ENCODE measurements at places on chromosomes 4 and X. TPM values are rescaled to one million over a fixed set of nuclear protein-coding genes. Genes with fewer than 3 reads are reported as not detected.

SOD3 gene
- total RNA-seq, result not detected

QRFPR gene
- total RNA-seq, result not detected

OSTC gene
- total RNA-seq, result 91.2 TPM

ATP2B3 gene
- not detected for total RNA-seq

ARHGAP6 gene
- not detected for total RNA-seq

GRCh38 chrX:30270639-30271038 lies 23.7 kb downstream of the MAGEB1 start:
- DNase-seq, result no peak

DNA sequence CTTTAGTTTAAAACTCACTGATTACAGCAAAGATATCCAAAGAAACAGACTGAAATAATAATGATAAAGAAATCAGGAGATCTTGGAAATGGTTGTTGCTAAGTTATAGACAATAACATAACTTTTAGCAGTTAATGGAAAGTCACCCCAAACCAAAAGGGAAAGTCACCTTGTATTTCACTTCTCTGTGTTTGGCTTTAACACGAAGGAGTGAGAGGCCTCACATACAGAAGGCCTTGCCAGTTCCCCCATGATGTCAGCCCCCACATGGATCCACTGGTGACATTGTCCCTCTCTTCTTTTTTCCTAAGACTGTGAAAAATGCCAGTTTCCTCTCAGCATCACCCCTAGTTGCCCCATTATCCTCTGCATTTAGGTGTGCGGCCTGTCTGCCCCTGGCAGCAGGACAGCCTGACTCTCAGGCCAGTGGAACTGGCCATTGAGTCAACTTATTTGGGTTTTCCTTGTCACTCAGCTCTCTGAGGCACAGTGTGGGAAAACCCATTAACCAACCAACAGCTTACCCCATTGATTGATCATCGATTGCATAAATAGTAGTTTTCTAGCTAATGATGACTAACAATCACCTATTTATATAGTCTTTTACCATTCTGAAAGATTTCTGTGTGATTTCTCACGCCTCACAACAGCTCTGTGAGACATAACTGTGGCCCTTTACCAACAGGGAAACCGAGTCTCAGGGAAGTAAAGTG lies 308.1 kb downstream of the PTTG2 start:
- peak; percentile 42 for DNase-seq

DNA sequence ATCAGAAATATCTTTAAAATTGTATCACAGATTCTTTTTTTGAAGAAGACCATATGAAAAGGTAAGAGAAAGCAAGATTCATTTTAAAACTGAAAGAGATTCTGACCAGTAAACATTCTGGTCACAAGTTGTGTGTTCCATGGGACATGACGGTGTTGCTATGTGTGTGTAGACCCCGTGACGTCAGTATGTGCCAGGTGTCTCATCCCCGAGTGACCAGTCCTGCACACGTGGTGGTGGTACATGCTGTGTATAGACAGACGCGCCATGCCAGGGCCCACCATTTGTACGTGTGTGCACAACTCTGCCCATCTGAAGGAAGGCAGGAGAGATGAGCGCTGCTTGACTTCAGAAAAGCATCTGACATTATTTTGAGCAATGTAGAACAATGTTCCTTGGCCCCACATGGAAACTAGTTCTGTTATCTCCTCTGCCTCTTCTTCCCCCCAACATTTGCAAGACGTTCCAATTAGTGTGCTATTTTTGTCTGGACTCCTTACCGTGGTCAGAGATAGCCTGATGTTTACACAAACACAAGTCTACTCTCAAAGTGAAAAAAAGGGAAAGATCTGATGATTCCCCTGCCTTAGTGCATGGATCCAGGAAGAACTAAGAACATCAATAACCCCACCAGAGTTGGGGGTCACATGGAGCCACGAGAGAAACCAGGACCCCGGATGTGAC lies 51.2 kb downstream of the IRF2 start:
- DNase-seq, result no peak

- DNase-seq, result no peak
Observed at GRCh38 chr4:170270628-170271027, 180.9 kb upstream of the AADAT start.

DNA sequence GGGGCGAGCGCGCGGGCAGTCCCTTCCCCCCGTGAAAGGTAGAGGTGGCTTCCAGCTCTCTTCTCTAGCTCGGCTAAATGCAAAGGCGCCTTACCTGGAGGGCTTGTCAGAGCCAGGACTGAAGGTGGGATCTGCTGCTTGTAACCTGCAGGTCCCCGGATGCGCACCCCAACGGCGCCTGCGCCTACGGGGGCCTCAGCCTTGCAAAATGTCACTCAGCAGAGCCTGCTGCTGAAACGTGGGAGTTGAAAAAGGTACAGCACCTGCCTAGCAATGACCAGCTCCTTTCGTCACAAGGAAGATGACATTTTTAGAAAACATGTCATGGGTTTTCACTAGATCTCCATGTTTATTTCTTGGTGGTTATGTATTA lies 583 bp downstream of the ABHD18 start:
- DNase-seq, result peak; percentile 91

GRCh38 chrX:41661366-41662095 lies 27.2 kb upstream of the GPR34 start:
- no peak for DNase-seq

DNA sequence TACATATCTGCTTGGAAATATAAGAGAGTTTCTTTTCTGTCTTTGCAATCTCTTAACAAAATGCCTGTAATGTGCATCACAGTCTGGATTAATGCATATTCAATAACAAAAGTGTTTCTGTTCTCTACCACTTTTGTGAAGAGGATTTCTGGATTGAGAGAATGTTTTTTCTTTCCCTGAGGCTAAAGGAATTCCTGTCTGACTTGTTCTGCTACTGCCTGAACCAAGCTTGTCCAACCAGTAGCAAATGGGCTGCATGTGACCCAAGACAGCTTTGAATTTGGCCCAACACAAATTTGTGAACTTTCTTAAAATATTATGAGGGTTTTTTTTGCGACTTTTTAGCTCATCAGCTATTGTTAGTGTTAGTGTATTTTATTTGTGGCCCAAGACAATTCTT lies 1133.9 kb downstream of the SH3BGRL start:
- no peak for DNase-seq

DNA sequence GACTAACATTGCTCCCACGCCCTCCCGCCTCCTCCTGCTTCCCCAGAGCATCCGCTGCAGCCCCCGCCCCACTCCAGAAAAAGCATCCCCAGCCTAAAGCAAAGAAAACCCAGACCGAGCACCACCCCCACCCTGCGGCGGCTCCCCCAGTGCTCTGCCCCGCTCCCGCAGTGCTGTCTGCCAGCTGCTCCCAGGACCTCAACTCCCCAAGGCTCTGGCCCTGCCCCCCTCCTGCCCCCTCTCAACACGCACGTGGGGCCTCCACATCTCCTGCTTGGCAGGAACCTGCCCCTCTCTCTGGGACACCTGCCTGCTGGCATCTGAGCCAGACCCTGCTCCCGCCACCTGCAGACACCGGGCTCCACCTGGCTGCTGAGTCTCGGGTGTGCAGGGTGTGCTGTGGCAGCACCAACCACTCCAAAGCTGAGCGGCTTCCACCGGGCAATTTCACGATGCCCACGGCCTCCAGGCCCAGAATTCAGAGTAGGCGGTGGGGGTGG lies 79.4 kb downstream of the FAM53A start:
- DNase-seq, result no peak

DNA sequence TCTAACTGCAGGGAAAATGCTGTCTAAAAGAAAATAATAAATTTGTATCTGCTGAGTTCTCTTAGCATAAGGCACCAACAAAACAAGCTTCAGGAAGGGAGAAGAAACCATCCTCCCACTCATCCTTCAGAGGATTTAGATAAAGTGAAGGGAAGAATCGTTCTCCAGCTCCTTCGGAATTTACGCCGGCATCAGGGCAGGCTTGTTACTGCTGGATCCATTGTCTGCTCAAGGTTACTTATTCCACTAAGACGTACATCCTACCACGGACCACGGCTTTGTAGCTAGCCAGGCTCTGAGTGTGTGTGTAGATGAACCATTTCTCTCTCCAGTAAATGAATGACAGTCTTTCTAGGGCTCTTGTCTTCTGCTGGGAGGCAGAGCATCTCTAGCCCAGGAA lies 60.4 kb downstream of the HAND2 start:
- peak; percentile 22 for DNase-seq

DNA sequence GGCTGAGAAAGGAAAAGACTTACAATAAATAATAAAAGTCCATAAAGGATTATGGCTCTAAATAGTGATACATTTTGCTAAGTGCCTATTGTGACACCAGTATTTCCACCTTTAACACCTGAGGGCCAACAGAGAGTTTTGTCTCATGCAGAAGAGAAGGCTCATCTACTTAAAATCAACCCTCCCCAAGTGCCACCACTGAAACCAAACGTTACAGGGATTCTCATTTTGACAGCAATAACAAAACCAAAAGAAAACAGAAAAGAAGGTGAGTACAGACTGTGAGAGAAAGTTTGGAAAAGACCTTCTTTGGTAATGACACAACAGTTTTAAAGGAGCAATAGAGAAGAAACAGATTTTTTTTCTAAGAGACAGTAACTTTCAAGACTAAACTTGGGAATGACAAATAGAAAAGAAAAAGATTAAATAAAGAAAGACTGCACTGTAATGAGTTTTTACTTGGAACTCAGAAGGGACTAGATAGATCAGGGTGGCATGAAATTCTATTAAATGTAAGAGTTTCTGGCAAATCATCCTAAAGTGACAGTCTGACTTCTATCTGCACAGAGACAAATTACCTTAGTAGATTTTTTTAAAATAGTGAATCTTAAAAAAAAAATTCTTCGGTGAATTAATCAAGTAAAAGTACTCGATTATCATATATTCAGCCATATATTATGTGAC lies 109.7 kb downstream of the ZNF827 start:
- peak; percentile 78 for DNase-seq

GRCh38 chrX:45344594-45344993 lies 143.9 kb upstream of the DIPK2B start:
- DNase-seq, result no peak

GRCh38 chr4:151850791-151851213 lies 90.0 kb upstream of the GATB start:
- no peak for DNase-seq

DNA sequence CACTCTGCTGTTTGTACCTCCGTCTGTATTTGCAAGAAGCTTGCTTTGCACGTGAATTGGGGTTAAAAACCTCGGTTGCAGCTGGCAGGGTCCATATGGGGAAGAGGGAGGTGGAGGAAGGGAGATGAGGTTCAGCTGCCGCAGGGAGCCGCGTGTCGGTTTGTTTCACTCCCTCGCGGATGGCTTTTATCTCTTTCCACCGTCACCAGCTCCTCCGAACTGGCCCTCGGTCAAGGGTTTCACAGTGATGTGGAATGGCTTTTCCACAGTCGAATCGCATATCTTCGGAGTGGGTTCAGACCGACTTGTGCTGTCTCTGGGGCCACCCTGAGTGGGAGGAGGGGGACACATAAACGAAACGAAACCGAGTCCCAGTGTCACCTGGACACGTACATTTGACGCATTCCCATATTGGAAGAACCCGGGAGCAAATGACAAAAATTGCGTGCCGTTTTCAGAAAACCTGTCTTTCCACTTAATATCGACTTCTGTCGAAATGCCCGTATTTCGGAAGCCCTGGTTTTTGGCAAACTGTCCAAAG lies 929 bp downstream of the ZBTB33 start:
- DNase-seq, result peak; percentile 74

- DNase-seq, result no peak
Observed at GRCh38 chr4:168451744-168452390, 28.4 kb downstream of the DDX60L start.

DNA sequence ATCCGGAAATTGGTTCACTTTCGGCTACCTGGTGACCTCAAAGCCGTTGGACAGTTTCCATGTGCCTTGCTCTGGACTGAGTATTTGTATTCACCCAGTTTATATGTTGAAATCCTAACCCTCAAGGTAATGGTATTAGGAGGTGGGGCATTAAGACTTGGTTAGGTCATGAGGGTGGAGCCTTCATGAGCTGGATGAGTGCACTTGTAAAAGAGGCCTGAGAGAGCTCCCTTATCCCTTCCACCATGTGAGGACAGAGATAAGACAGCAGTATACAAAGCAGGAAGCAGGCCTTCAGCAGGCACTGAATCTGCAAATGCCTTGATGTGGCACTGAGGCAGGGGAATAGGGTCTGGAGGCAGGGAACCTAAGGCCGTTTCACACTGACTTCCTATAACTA lies 5.3 kb upstream of the OPHN1 start:
- DNase-seq, result no peak

- DNase-seq, result no peak
Observed at GRCh38 chr4:75306506-75306905, 207.7 kb downstream of the RCHY1 start.

- DNase-seq, result no peak
Observed at GRCh38 chrX:51891821-51892551, 1.4 kb upstream of the MAGED1 start.

DNA sequence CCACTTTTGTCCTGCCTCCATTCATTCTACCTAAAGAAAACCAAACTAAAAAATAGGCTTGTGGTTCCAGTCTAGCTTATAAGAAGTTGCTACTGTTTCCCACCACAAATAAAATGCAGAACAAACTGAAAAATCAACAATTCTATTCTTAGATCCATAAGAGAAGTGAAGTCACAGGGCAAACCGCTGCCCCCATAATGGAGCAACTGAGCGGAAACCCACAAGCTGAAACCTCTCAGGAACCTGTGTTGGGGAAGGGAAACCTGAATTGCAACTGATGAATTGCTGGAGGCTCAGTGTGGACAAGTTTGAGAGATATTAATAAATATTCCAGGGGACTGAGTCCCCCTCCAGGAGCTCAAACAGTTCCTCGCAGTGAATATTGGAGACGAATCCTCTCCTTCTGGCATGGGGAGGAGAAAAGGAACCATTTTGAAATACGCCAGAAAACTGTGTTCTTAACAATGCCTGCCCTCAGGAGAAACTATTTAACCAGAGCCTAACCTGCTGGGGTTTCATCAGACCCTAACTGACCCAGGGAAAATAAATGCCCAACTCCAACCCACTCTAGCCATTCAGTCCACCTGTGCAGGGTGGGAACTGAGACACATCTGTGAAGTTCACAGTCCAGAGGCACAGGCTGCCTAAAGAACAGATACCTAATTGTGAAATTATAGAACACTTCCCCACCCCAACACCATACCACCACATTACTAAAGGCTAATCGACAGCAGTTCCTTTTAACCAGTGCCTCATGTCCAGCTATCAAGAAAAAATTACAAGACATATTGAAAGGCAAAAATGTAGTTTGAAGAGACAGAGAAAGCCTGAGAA lies 22.8 kb upstream of the SH3RF1 start:
- DNase-seq, result peak; percentile 18

DNA sequence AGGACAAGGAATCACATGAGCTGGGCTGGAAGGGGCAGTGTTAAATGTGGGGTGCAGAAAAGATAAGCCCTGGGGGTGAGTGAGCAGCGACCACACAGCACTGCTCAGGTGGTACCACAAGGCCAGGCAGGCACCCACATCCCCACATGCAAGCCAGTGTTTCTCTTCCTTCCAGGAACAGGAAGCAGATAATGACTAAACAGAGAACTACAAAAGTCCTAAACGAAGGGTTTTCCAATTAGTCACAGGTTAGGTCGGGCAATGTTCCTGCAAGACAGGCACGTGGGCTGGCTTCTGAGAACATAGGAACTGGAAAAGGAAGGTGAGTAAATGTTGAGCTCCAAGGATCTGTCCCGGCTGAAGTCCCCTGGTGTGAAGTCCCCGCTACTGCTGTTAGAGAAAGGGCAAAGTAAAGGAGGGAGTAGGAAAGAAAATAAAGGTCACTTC lies 19.5 kb downstream of the RELL1 start:
- peak; percentile 70 for DNase-seq

GRCh38 chr4:110787707-110788106 lies 164.8 kb upstream of the PITX2 start:
- DNase-seq, result no peak

GRCh38 chr4:32985256-32985655 lies 2265.1 kb downstream of the PCDH7 start:
- DNase-seq, result no peak

Data from activated CD4-positive, alpha-beta T cell treated with anti-CD3 and anti-CD28 coated beads, Interleukin-2, amount 10 ng/mL, durations not matched to agents 24 days and 14 days (primary cell).